ENCODE measurements at places on chromosomes 4 and X. TPM values are rescaled to one million over a fixed set of nuclear protein-coding genes. Genes with fewer than 3 reads are reported as not detected.

Gene ADH1A
- total RNA-seq = 0.26 TPM

DNA sequence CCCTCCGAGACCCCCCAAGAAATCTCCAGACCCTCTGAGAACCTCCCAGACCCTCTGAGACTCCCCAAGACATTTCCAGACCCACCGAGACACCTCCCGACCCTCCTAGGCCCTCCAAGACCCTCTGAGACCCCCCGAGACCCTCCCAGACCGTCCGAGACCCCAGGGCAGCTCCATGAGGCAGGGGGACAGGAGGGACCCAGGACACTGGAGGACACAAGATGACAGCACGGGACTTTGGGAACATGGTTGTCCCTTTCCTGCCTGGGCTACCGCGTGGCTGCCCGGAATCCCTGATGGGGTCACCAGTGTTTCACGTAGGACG is 10.3 kb downstream of the CTBP1 start:
- DNase-seq = peak; percentile 10
- no peak overlapping the region for H3K4me3 ChIP-seq

GRCh38 chr4:112823606-112824005 is 186.7 kb downstream of the LARP7 start:
- H3K4me1 ChIP-seq = no peaks in the 10 kb centered on the region
- DNase-seq = no peak
- no peaks in the 10 kb centered on the region for H3K27me3 ChIP-seq
- H3K36me3 ChIP-seq = no peaks in the 10 kb centered on the region
- H3K4me3 ChIP-seq = no peak overlapping the region

- H3K36me3 ChIP-seq = no peaks in the 10 kb centered on the region
- no peak overlapping the region for H3K4me3 ChIP-seq
- no peak for DNase-seq
- no peak overlapping the region for H3K27ac ChIP-seq
Measured at GRCh38 chr4:115865736-115866135, 752.3 kb upstream of the NDST4 start.

GRCh38 chrX:100611951-100612350 is 24.7 kb downstream of the TSPAN6 start:
- no peaks in the 10 kb centered on the region for H3K36me3 ChIP-seq
- H3K4me3 ChIP-seq = no peak overlapping the region
- no peak overlapping the region for H3K27ac ChIP-seq
- DNase-seq = no peak

All from body of pancreas (tissue), 4 donors.